ENCODE measurements at places on chromosomes 5 and 9. TPM values are rescaled to one million over a fixed set of nuclear protein-coding genes. Genes with fewer than 3 reads are reported as not detected.

The PCDHA1 gene
- total RNA-seq, result not detected

The GRHPR gene
- total RNA-seq, result 66.1 TPM

The GPR150 gene
- total RNA-seq, result 0.21 TPM

The GBGT1 gene
- total RNA-seq, result 7.2 TPM

The AFAP1L1 gene
- total RNA-seq, result 0.33 TPM

The ADGRD2 gene
- total RNA-seq, result not detected

The DIAPH1 gene
- total RNA-seq, result 280 TPM

DNA sequence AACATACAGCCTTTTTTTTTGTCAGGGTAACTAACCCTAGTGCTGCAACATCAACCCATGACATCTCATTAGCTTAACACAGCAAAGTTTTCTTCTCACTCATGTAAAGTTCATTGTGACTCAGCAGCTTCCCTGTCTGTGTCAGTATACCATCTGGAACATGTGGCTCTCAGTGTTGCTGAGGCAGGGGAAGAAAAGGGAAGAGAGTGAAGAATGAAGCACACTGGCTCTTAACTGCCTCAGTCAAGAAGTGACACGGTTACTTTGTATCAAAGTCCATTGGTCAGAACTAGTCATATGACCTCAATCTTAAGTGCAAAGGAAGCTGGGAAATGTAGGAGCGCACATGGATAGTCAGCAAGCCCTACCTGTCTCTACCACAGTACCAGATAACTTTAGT is 185.0 kb upstream of the ELL2 start:
- DNase-seq, result no peak

DNA sequence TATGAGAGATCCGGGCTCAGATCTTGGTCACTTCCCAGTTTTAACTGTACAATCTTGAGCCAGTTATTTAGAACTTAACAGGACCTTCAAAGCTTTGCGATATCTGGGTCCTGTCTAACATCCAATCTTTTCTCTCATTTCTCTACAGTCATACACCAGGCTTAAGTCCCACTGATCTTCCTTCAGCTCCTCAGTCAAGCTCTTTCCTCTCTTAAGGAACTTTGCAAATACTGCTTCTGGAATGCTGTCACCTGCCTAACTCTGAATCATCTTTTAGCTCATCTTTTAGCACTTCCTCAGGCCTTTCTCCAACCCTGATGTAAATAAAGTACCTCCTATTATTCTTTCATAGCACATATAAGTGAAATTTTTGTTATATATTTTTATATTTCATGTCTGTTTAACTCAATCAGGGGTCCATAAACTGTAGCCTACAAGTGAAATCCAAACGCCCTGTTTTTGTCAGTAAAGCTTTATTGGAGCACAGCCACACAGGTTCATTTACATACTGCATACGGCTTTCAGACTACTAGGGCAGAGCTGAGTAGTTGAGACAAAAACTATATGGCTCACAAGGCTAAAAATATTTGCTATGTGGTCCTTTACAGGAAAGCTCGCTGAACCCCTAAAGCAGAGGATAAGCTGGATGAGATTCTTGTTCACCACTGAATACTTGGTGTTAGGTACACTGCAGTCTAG is 63.5 kb downstream of the MEF2C start:
- no peak for DNase-seq

DNA sequence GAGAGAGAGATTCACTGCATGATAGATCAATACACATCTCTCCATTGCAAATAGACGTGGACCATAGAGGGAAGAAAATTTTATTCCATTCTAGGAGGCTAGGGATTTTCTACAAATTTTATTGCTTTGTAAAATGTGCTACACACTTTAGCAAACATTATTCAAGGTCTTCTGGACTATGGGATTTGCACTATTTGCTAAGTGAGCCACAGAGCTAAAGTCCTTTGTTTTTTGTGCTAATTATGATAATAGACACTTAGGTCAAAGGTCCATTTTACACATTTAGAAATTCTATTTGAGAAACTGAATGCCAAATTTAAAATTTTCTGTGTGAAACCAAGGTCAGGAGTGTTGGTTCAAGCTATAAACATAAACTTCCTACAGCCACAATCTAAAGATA is 672.3 kb downstream of the LRRC70 start:
- DNase-seq, result no peak

- no peak for DNase-seq
Observed at GRCh38 chr9:33718987-33719386, 76.4 kb upstream of the PRSS3 start.

DNA sequence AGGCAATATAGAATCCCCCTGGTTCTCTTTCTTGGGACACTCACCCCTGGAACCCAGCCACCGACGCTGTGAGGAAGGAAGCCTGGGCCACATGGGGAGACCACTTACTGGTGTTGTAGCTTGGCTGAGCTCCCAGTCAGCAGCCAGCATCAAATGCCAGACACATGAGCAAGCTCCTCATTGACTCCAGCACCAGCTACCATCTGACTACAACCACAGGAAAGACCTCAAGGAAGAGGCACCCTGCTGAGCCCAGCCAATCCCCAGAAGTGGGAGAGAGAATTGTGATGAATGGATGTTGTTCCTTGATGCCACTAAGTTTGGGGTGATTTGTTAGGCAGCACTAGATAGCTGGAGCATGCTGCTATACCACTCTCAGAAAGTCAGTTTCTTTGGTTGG is 36.0 kb downstream of the BNIP1 start:
- DNase-seq, result no peak

DNA sequence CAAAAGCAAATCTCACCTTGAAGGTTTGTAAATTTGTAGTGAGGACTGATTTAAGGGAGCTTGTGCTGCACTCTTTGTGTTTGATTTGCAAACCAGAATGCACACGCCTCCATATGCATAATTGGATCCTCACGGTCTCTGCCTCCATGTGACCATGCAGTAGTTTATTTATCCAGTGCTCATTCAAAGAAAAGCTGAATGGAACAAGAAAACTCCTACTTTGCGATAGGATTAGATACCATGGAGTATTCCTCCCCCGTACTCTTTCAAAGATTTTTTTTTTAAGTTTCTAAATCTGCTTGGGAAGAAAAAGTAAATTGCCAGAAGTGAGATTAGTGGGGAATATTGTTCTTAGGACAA is 290.4 kb upstream of the TUT7 start:
- no peak for DNase-seq

GRCh38 chr5:141002605-141002965 is 36.3 kb downstream of the PCDHAC2 start:
- no peak for DNase-seq

- no peak for DNase-seq
Observed at GRCh38 chr9:135666534-135667462, 3.7 kb downstream of the LCN9 start.

GRCh38 chr5:134177369-134178095 is 782 bp upstream of the SKP1 start:
- DNase-seq, result no peak

Data from natural killer cell treated with Interleukin-12 subunit alpha and Interleukin-12 subunit beta and Interleukin-15 and Interleukin-18, amount 100 ng/mL, for 72 hours (primary cell).